ENCODE measurements at places on chromosomes 6 and 20. TPM values are rescaled to one million over a fixed set of nuclear protein-coding genes. Genes with fewer than 3 reads are reported as not detected.

PDYN gene
- 0.14 TPM for total RNA-seq

COL19A1 gene
- total RNA-seq, result not detected

GPX5 gene
- not detected for total RNA-seq

ZFP57 gene
- total RNA-seq, result 6.4 TPM

ENPP4 gene
- 2.8 TPM for total RNA-seq

ADTRP gene
- total RNA-seq, result 0.98 TPM

LINC00237 gene
- 0.78 TPM for total RNA-seq

ITCH gene
- 35.8 TPM for total RNA-seq

SLPI gene
- total RNA-seq, result 0.74 TPM

STMND1 gene
- not detected for total RNA-seq

Data from WTC11 (cell line).